ENCODE measurements at places on chromosomes 12 and 14.

DNA sequence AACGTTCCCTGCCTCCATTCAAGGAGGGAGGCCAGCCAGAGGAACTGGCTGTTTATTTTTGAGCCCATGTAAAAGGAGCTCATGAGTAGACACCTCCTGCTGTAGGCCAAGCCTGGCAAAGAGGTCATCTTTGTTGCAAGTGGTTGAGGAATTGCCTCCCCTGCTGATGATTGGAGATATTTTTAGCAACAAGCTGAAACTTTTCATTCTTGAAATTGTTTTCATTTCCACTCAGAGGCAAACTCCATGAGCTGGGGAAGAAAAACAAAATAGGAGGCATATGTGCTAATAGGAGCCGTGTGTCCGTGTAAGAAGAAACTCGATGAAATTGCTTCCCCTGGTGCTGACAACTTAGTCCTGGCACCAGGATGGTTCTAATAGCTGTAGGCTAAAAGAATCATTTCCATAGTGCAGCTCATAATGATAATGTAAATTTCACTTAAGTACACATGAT, 440.1 kb upstream of the FAR2 start:
- DNase-seq, result no peak

GRCh38 chr12:89239534-89239933, 112.8 kb downstream of the DUSP6 start:
- no peak for DNase-seq

DNA sequence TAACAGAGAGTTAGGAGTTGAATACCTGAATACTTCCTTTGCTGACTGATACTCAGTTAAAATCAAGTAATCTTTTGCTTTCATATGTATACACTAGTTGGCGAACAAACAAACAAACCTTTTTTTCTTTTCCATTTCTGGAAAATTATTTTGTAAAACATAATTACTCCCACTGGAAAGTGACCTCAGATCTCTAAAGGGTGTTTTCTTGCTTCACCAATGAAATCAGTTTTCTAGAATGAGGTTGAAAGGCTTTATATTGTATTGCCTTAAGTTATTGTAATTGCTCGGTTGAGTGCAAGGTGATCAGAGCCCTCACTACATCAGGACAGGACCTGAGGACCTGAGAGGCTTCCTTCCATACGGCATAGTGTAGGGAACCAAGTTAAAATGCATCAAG, at the start of gene OR4K1:
Gene OR4K1, plus strand, starts transcription at position 301 of the 400 bp plus-strand sequence. CDS start 4,750 bp downstream, outside the sequence.
- no peak for DNase-seq

- no peak for DNase-seq
These were observed 113.4 kb upstream of the SCAF11 start for GRCh38 chr12:46103559-46104383.

GRCh38 chr14:71586131-71586897, 345.9 kb upstream of the RGS6 start:
- no peak for DNase-seq

DNA sequence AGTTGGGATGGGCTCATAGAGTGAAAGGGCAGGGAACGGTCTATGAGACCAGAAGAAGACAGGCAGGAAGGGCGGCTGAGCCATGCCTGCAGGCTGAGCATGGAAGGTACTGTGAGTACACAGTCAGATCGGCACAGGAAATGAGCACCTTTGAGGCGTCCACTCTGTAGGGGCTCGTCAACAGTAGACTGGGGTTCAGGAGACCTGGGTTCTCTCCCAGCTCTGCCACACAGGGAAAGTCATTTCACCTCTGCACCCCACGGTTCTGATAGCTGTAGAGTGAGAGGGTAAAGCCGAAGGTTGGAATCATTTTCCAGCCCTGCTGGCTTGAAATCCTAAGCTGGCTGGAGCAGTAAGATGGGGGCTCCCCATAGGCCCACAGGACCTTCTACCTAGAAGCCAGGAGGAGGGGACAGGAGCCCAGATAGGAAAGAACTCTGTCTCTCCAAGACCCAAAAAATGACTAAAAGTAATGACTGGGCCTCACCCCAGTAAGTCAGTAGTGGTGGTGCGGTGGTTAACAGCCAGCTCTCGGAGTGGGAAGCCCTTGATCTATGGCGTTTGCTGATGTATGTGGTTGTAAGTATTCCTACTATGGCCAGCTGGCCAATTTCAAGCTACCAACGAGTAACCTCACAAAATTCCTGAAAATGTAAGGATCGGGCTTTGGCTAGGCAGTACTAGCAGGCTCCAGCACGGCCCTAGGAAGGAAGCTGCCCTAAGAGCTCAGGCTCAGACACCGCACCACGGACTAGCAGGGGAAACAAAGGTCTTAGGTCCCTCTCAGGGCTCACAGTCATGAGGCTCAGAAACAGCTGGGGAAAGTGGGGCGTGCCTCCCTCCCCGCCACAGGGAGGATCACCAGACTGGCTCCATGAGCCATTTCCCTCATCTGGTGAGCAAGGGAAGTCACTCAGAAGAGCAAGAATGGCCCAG, 10.3 kb upstream of the CD27 start:
- no peak for DNase-seq

- DNase-seq, result no peak
These were observed 17.8 kb upstream of the MLEC start for GRCh38 chr12:120668868-120669840.

DNA sequence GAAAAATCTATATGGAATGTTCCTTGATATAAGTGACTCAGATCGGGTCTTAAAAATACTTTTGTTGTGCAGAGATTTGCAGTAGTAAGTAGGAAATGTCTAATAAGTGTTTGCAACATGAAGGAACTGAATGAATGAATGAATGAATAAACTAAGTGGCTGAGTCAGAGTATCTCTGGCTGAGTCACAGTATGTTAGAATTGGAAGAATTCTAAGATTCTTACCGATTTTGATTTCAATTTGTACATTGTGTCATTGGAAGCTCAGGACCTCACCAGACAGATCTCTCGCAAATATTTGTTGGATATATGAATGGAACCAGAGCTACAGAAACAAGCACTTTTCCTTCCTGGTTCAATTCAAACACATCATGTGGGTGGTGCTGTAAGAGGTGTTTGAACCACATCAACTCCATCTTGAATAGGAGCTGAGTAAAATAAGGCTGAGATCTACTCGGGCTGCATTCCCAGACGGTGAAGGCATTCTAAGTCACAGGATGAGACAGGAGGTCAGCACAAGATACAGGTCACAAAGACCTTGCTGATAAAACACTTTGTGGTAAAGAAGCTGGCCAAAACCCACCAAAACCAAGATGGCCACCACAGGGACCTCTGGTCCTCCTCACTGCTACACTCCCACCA, 123.9 kb upstream of the FOXN3 start:
- no peak for DNase-seq

- DNase-seq, result no peak
These were observed 20.0 kb upstream of the FICD start for GRCh38 chr12:108495054-108495453.

- no peak for DNase-seq
These were observed 908.6 kb downstream of the TRHDE start for GRCh38 chr12:73180734-73181133.
